IMR-90 (cell line): ENCODE measurements at places on chromosomes 6 and 20. TPM values are rescaled to one million over a fixed set of nuclear protein-coding genes. Genes with fewer than 3 reads are reported as not detected.

DNA sequence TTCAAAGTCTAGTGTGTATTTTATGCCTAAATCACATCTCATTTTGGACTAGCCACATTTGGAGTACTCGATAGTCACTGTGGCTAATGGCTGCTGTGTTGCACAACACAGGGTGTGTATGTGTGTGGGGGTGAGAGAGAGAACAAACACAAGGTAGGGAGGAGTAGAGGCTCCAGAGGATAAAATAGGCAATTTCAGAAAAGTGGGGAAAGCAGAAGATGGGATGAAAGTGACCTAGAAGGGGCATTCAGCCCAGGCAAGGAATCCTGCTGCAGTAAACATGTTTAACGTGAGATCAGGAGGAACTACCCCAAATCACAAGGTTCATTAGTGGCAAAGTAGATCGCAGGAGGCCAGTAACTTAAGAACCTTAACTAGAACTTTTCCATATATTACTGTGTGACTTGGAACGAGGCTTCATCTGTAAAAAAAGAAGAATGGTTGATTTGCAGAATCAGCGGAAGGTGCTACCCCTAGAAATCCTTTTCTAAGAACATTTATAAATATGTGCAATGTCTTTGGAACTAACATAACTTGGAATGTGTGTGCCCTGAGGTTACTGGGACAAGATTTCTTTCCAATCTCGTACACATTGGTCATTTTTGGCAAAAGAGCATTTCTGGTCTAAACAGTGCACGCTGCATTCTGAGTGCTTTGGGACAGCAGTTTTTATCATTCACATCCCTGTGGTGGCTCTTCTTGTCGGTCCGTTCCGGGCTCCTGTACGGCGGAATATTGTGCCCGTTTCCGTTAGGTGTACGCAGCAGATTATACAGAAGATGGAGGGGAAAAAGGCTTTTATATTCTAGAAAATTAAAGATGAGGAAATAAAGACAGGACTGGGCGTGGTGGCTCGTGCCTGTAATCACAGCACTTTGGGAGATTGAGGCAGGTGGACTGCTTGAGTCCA lies 2.6 kb downstream of the DUSP22 start:
- no peak for DNase-seq
- H3K36me3 ChIP-seq: no peaks in the 10 kb centered on the region
- peaks cover 4% of the 10 kb centered on the region; the same call in 1 of the 2 replicates for H3K4me1 ChIP-seq
- H3K27me3 ChIP-seq: no peaks in the 10 kb centered on the region
- H3K4me3 ChIP-seq: no peak overlapping the region

GRCh38 chr6:26243132-26243531 lies 121.9 kb upstream of the BTN3A2 start:
- DNase-seq: no peak
- H3K27ac ChIP-seq: no peak overlapping the region
- no peaks in the 10 kb centered on the region for H3K27me3 ChIP-seq
- H3K4me3 ChIP-seq: no peak overlapping the region
- H3K4me1 ChIP-seq: no peaks in the 10 kb centered on the region
- H3K36me3 ChIP-seq: no peaks in the 10 kb centered on the region

GRCh38 chr6:97977084-97977483 lies 694.1 kb upstream of the MMS22L start:
- no peaks in the 10 kb centered on the region for H3K36me3 ChIP-seq
- no peaks in the 10 kb centered on the region for H3K27me3 ChIP-seq
- H3K4me1 ChIP-seq: no peaks in the 10 kb centered on the region
- DNase-seq: no peak

- H3K36me3 ChIP-seq: no peaks in the 10 kb centered on the region
- peaks cover 33% of the 10 kb centered on the region for H3K4me1 ChIP-seq
- H3K27ac ChIP-seq: no peak overlapping the region
- no peak overlapping the region for H3K4me3 ChIP-seq
- DNase-seq: peak; percentile 53
These were observed 72.4 kb downstream of the FYN start for GRCh38 chr6:111800821-111801220.

GRCh38 chr6:75446241-75446880 lies 47.2 kb downstream of the FILIP1 start:
- DNase-seq: no peak
- H3K4me3 ChIP-seq: no peak overlapping the region
- H3K27ac ChIP-seq: no peak overlapping the region
- H3K4me1 ChIP-seq: peaks cover 6% of the 10 kb centered on the region

DNA sequence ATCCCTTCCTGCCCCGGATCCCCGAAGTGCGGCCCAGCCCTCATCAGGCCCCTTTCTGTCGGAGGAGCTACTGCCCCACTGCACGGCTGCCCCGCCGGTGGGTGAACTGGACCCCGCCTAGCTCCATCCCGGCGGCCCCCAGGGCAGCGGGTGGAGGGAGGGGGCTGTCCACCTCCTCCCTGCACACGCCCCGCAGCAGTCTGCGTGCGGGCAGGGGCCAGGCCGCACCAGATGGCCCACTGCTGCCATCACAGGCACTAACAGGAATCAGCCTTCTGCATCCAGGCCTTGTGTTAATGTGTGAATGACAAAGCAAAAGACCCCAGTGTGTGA lies 54.9 kb upstream of the UNC93A start:
- no peaks in the 10 kb centered on the region for H3K36me3 ChIP-seq
- H3K4me1 ChIP-seq: no peaks in the 10 kb centered on the region
- DNase-seq: no peak
- no peak overlapping the region for H3K4me3 ChIP-seq

DNA sequence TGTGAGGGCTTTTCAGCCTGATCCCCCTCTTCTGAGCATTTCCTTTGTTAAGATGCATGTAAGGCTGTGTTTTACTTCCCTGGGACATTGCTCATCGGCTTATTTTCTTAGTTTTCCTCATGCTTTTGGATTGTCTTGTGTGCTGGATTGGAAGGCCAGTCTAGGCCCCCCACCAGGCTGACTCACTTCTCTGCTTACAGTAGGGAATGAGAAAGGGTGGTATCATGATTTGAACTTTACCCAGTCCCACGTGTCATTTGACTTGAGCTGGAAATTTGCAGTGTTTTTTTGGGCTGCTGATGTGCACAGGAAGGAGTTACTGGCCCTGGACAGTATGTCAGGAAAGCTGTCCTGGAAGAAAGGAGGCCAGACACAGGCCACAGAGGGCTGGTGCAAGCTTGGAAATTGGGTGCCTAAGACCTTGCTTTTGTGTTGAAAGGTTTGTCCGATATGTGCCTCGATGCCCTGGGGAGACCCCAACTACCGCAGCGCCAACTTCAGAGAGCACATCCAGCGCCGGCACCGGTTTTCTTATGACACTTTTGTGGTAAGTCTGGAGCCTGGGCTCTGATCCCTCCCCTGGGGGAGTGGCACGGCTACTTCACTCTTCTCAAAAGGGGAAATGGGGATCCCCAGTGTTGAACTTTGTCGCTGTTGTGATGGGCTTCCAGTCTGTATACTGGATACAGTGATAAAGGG lies 12.8 kb downstream of the RNF114 start:
- H3K4me3 ChIP-seq: no peak overlapping the region
- peak overlapping the region; percentile 90 for H3K27ac ChIP-seq
- H3K27me3 ChIP-seq: no peaks in the 10 kb centered on the region
- DNase-seq: peak; percentile 99
- H3K4me1 ChIP-seq: peaks cover 23% of the 10 kb centered on the region
- H3K36me3 ChIP-seq: peaks cover 51% of the 10 kb centered on the region

- no peak for DNase-seq
- no peaks in the 10 kb centered on the region for H3K36me3 ChIP-seq
- H3K4me1 ChIP-seq: no peaks in the 10 kb centered on the region
- no peak overlapping the region for H3K27ac ChIP-seq
- peaks cover under 1% of the 10 kb centered on the region for H3K27me3 ChIP-seq
These were observed 12.5 kb upstream of the TREM1 start for GRCh38 chr6:41298785-41299502.

DNA sequence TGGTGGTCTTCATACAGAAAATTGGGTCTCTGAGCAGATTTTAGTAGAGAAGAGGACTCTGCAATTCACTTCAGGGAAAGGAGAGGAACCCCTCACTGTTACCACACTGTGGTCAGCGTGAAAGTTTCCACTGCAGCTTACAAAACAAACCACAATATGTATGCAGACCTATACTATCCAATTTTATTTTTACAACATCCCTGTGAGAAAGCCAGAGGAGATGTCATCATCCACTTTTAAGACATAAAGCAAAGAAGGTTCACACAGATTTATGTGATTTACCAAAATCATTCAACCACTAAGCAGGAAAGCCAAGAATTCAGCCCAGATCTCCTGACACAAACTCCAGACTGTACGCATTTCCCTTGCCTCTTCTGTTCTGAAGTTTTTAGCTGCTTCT lies 442.4 kb downstream of the FRK start:
- DNase-seq: no peak
- H3K4me3 ChIP-seq: no peak overlapping the region
- no peaks in the 10 kb centered on the region for H3K36me3 ChIP-seq

- peaks cover 18% of the 10 kb centered on the region for H3K4me1 ChIP-seq
- no peak for DNase-seq
- no peaks in the 10 kb centered on the region for H3K27me3 ChIP-seq
- no peak overlapping the region for H3K27ac ChIP-seq
- H3K4me3 ChIP-seq: no peak overlapping the region
- H3K36me3 ChIP-seq: no peaks in the 10 kb centered on the region
These were observed 22.7 kb downstream of the DSE start for GRCh38 chr6:116393430-116393829.

GRCh38 chr6:53767941-53768340 lies 26.9 kb upstream of the LRRC1 start:
- H3K27me3 ChIP-seq: no peaks in the 10 kb centered on the region
- no peak for DNase-seq
- H3K4me3 ChIP-seq: no peak overlapping the region
- H3K4me1 ChIP-seq: peaks cover 8% of the 10 kb centered on the region; the same call in 1 of the 2 replicates
- H3K36me3 ChIP-seq: no peaks in the 10 kb centered on the region
- H3K27ac ChIP-seq: no peak overlapping the region

GRCh38 chr20:11047559-11047958 lies 373.8 kb upstream of the JAG1 start:
- H3K36me3 ChIP-seq: no peaks in the 10 kb centered on the region
- H3K4me1 ChIP-seq: no peaks in the 10 kb centered on the region
- H3K4me3 ChIP-seq: no peak overlapping the region

DNA sequence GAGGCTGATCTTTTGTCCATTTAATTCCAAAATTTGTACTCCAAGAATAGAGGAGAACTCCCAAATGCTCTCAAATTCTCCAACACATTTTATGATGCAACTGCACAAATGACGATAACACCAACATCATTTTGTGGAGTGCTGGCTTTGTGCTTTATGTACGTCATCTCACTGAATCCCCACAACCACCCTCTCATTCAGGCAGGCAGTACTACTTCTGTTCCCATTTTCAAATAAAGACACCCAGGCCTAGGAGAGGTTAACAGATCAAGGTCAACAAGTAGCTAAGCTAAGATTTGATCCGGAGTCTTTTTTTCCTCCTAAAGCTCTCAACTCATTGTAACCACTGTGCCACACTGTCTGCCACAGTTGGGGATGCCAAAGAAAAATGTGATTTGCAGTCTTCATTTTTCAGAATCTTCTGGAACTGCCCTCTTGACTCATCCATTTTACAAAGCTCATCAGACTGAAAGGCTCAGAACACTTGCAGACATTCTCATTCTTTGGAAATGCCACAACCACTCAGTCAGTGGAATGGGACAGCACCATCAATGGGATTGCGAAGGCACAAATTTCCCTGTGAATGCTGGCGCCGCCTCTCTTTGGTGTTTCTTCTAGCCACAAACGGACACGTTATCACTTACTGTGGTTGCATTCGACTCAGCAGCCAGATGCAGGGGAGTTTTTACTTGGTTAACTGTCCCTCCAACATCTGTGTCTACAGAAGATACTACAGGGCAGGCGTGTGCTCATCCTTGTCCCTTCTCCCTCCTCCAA lies 184.4 kb downstream of the GJA10 start:
- no peak overlapping the region for H3K27ac ChIP-seq
- no peak for DNase-seq
- H3K36me3 ChIP-seq: no peaks in the 10 kb centered on the region
- H3K4me3 ChIP-seq: no peak overlapping the region
- no peaks in the 10 kb centered on the region for H3K4me1 ChIP-seq

Gene CPNE5
- total RNA-seq: not detected in 2 replicates

Gene LAMA2
- 12.5 and 13.3 TPM in 2 replicates for total RNA-seq

Gene NPEPL1
- total RNA-seq: 6.3 and 7.2 TPM in 2 replicates
